ENCODE measurements at places on chromosomes 4 and X.

DNA sequence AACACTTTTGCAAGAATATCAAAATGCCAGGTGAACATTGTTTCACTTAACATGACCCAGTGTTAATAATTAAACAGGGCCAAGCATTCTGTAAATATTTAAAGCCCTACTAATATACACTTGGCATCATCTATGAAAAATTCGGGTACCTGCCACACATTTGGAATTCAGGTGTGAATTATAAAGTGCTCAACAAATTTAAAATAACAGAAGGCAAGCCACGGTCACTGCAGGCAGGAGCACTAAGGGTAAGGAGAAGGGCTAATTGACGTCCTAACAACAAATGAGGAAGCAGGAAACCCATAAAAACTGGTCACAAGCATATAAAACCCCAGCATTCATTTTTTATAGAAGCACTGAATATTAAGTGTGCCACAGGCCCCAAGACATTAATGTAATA, 43.8 kb upstream of the CPEB2 start:
- no peak for DNase-seq

GRCh38 chrX:143648705-143649104, 12.8 kb upstream of the SLITRK4 start:
- no peak for DNase-seq

DNA sequence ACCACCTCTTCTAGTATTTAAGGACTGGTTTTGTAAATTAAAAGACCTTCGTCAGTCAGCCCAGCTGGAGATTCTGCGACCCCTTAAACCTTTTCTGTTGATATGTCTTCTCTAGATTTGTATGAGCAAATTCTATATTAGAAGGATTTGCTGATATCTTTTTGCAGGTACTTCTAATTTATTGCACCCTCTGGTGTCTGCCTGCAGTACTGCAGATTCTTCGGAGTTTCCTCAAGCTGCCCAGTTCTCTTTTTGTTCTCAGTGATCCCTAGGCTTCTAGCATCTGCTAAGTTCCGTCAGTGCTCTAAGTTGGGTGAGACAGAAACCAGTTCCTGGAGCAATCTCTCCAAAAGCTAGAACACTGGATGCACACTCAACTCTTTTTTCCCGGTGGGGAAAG, 545.2 kb downstream of the C4orf33 start:
- peak; percentile 19 for DNase-seq

DNA sequence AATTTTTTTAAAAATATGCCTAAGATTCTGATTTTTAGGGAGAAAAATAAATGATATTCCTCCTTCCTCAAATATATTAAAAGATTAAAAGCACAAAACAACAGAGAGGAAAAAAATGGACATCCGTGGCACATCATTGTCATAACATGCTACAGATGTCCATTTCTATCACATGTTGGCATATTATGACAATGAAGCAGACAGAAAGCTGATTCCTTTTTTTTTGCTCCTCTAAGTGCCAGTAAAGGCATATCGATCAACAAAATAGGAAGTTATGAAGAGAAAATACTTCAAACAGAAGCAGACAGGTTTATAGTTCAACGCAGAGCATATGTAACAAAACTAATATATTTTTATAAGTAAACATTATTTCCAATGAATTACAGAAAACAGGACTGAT, 11.2 kb downstream of the KLHL8 start:
- no peak for DNase-seq

- no peak for DNase-seq
Observed at GRCh38 chr4:28436191-28437080, 1575.8 kb downstream of the STIM2 start.

- DNase-seq, result no peak
Observed at GRCh38 chrX:19670854-19671620, 155.7 kb upstream of the MAP3K15 start.

- DNase-seq, result no peak
Observed at GRCh38 chr4:84500386-84501201, 1.5 kb upstream of the NKX6-1 start.

- DNase-seq, result no peak
Observed at GRCh38 chrX:38220024-38220414, 652 bp downstream of the SRPX start.

- no peak for DNase-seq
Observed at GRCh38 chr4:156939801-156940200, 31.8 kb downstream of the PDGFC start.

GRCh38 chr4:53558065-53558801, 33.1 kb downstream of the LNX1 start:
- no peak for DNase-seq

GRCh38 chr4:40837094-40837870, 87.5 kb downstream of the NSUN7 start:
- DNase-seq, result no peak

GRCh38 chr4:105619188-105619931, 66.9 kb downstream of the ARHGEF38 start:
- DNase-seq, result no peak

GRCh38 chrX:69988955-69989394, 60.8 kb downstream of the AWAT2 start:
- DNase-seq, result no peak

GRCh38 chrX:30620980-30621618, 32.1 kb upstream of the GK start:
- DNase-seq, result no peak

DNA sequence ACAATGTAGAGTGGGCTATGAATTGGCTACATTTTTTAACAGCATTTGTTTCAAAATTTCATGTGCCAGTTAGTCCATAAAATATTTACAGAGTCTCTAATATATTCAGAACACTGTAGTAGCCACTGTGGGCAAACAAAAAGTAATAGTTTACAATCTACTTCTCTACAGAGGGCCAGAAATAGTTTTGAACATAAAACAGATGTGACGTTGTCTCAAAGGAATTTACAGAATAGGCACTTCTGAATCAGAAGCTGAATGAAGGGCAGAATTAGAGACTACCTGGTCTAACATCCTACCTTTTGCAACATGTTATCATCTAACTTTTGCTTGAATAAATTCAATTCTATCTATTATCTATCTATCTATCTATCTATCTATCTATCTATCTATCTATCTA, 811.9 kb upstream of the EPHA5 start:
- DNase-seq, result no peak

DNA sequence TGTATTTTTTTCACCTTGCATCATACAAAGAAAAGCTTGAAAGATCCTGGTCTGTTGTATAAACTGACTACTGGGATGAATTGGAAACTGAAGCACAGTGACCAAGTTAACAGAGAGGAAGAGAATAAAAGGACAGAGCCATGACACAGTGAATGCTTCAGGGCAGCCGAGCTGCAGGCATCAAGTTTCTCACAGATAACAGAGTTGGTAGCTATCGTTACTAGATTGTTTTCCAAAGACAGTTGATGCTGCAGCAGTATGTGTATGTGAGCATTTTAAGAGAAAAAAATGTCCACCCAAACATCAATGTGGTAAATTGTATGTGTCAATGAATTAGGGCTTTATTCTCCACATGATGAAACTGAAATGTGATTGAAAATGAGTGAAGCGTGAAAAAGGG, 1032.7 kb downstream of the ADGRL3 start:
- DNase-seq, result no peak

Measured in CD4-positive, alpha-beta T cell treated with Interleukin-1 beta for 1 hour (primary cell).